ENCODE measurements at places on chromosomes 6 and 20.
A peak's percentile ranks its signal among the peaks of the same experiment; 100 is the strongest.

GRCh38 chr6:161268531-161269210 lies 5.2 kb downstream of the AGPAT4 start:
- DNase-seq = no peak
- no peaks in the 10 kb centered on the region for H3K36me3 ChIP-seq
- no peaks in the 10 kb centered on the region for H3K27me3 ChIP-seq
- peaks cover 6% of the 10 kb centered on the region for H3K4me1 ChIP-seq
- H3K4me3 ChIP-seq = no peak overlapping the region
- no peak overlapping the region for H3K27ac ChIP-seq

- H3K27ac ChIP-seq = no peak overlapping the region
- no peaks in the 10 kb centered on the region for H3K36me3 ChIP-seq
- DNase-seq = no peak
- H3K4me3 ChIP-seq = no peak overlapping the region
- no peaks in the 10 kb centered on the region for H3K4me1 ChIP-seq
Measured at GRCh38 chr20:52805843-52806242, 166.3 kb upstream of the TSHZ2 start.

DNA sequence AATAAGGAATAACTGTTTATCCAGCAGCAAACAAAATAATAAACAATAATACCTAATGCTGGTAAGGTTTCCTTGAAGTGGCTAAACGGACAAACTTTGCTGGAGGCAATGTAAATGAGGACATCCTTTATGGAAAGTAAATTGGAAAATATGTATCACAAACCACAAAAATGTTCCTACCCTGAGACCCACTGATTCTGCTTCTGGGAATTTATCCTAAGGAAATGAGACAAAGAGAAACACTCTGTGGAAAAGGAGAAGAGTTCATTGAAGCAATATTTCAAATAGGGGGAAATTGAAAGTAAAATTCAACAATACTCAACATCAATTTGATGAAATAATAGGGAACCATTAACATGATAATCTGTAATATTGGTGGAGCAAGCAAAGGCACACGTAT lies 37.9 kb downstream of the MAFB start:
- H3K4me3 ChIP-seq = no peak overlapping the region
- no peaks in the 10 kb centered on the region for H3K4me1 ChIP-seq
- no peaks in the 10 kb centered on the region for H3K27me3 ChIP-seq
- DNase-seq = no peak
- no peaks in the 10 kb centered on the region for H3K36me3 ChIP-seq

DNA sequence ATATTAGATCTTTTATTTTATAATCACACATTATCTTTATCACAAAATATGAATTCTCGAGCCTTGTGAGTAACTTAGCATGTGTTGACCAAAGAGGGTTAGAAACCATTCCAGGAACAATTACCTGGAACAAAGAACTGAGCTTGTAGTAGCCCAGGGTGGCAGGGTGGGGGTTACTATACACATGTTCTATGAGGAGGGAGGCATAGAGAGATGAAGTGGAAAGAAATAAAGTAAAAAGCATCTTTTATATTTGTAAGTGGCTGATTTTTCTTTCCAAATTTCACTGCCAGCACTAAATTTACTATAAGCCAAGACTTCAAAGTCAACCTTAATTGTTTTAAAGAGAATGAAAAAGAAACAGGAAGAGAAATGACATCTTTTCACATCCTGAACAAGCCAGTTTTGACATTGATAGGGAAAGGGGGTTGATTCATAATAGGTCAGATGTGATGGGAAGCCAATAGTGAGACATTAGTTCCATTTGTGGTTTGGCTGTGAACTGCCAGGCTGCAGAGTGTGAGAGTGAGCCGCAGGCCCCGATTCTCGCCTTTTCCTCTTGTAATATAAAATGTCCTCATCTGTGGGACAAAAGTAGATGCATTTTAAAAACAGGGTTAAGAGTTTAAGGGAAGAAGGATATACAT lies 52.7 kb upstream of the MYB start:
- DNase-seq = peak; percentile 15
- H3K27ac ChIP-seq = no peak overlapping the region
- peaks cover 13% of the 10 kb centered on the region for H3K4me1 ChIP-seq
- no peaks in the 10 kb centered on the region for H3K27me3 ChIP-seq
- H3K4me3 ChIP-seq = no peak overlapping the region

GRCh38 chr20:7231303-7231702 lies 463.8 kb downstream of the BMP2 start:
- no peaks in the 10 kb centered on the region for H3K36me3 ChIP-seq
- no peak overlapping the region for H3K27ac ChIP-seq
- H3K27me3 ChIP-seq = no peaks in the 10 kb centered on the region
- H3K4me1 ChIP-seq = no peaks in the 10 kb centered on the region

GRCh38 chr6:149483334-149483725 lies 1.5 kb downstream of the ZC3H12D start:
- H3K27ac ChIP-seq = peak overlapping the region; percentile 94
- peaks cover 16% of the 10 kb centered on the region for H3K36me3 ChIP-seq
- H3K4me3 ChIP-seq = peak overlapping the region; percentile 74
- H3K27me3 ChIP-seq = no peaks in the 10 kb centered on the region
- peak; percentile 79 for DNase-seq

DNA sequence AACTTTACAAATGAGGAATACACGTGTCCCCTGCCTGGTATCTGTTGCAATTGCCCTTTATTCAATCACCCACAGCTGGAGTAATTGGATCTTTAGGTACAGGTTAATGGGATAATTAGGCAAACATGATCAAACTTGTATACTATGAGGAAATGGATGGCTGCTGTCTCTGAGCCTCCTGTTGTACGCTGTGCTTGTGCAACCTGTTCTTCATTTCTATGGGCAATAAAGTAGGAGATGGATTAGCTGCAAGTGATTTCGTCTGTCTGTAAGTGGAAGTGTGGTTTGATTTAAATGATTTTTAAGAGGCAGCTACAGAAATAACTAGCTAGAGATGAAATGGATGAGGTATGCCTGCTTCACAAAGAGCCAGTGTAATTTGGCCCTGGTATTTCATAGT lies 474.1 kb downstream of the RNF144B start:
- no peaks in the 10 kb centered on the region for H3K36me3 ChIP-seq
- no peaks in the 10 kb centered on the region for H3K27me3 ChIP-seq
- no peaks in the 10 kb centered on the region for H3K4me1 ChIP-seq

GRCh38 chr6:51365566-51365965 lies 546.9 kb downstream of the TFAP2B start:
- H3K36me3 ChIP-seq = no peaks in the 10 kb centered on the region
- H3K4me3 ChIP-seq = no peak overlapping the region
- H3K27ac ChIP-seq = no peak overlapping the region
- DNase-seq = no peak

GRCh38 chr6:111183702-111184517 lies 96.6 kb downstream of the SLC16A10 start:
- no peaks in the 10 kb centered on the region for H3K27me3 ChIP-seq
- no peak for DNase-seq
- H3K36me3 ChIP-seq = no peaks in the 10 kb centered on the region
- H3K4me3 ChIP-seq = no peak overlapping the region
- no peaks in the 10 kb centered on the region for H3K4me1 ChIP-seq

DNA sequence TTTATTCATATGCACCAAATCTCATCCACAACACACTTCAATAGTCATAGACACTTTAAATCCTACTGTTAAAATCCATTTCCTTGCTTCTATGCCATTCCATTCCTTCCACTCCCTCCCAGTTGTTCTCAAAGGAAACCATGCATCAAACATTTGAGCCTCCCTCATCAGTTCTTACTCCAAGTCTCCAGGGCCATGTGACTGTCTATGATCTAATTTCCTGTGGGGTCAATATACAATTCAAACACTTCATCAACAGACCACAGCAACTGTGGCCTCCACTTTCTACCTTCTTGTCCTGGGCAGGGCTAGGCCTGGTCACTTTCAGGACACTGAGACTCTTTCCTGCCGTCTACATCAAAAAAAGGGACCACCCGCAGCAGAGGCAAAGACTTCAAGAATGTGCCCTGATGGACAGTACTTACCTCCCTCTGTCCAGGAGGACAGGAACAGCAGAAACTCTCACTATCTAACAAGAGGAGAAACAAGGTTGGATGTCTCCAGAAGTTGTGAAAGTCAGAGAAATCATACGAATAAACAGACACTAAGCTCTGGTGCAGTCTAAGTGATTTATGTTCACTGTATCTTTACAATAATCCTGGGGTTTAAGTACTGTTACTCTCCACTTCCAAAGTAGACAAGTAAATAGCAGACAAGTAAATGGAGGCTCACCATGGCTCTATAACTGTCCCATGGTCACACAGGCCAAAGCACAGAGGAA lies 160.2 kb downstream of the QRSL1 start:
- no peaks in the 10 kb centered on the region for H3K36me3 ChIP-seq
- no peak for DNase-seq
- H3K4me1 ChIP-seq = peaks cover 25% of the 10 kb centered on the region
- peak overlapping the region; percentile 20 for H3K27ac ChIP-seq
- H3K4me3 ChIP-seq = no peak overlapping the region

DNA sequence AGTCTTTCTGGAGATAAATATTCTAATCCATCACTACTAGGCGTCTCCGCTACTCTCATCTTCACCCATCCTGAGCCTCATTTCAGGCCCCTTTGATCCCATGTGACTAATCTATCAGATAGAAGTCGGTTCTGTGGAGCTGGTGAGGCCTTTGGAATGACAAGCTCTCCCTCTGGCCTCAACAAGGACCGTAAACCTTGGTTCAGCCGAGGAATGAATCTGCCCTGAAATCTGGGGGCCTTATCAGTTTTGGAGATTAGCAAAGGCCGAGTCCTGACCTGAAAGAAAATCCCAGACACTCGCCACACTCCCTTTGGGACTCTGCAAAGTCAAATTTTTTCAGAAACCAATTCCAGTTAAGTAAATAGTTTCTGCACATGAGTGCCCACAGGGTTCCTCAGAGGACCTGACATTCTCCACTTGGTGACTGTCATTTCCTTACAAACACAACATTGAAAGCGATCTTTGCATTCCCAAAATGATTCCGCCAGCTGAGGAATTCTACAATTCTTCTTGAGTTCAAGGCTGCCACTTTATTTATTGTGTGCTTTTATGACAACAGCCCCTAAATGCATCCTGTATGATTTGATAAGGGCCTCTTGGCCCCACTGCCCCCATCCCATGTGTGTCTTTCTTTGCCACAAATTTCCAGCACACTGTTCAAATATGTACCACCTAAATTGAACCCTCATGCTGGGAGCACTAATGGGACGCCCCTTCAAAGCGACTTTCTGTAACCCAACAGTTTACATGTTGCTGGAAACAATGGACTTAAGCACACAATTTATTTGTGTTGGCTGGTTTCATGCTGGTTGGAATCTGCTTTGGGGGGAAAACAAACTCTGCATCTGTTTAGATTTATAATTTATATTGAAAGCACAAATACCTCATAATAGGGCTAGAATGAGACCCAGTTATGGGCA lies 10.0 kb upstream of the RIPOR3 start:
- DNase-seq = no peak
- no peaks in the 10 kb centered on the region for H3K4me1 ChIP-seq
- no peaks in the 10 kb centered on the region for H3K36me3 ChIP-seq
- no peaks in the 10 kb centered on the region for H3K27me3 ChIP-seq
- no peak overlapping the region for H3K27ac ChIP-seq

- H3K27me3 ChIP-seq = no peaks in the 10 kb centered on the region
- H3K36me3 ChIP-seq = no peaks in the 10 kb centered on the region
- H3K4me1 ChIP-seq = peaks cover 9% of the 10 kb centered on the region
- DNase-seq = peak; percentile 41
- H3K4me3 ChIP-seq = no peak overlapping the region
Measured at GRCh38 chr6:110769923-110770322, 45.3 kb downstream of the CDK19 start.

GRCh38 chr20:10094566-10095173 lies 59.9 kb downstream of the ANKEF1 start:
- no peak for DNase-seq
- no peaks in the 10 kb centered on the region for H3K36me3 ChIP-seq
- H3K4me1 ChIP-seq = no peaks in the 10 kb centered on the region
- H3K4me3 ChIP-seq = no peak overlapping the region

GRCh38 chr6:154800338-154800737 lies 67.1 kb downstream of the SCAF8 start:
- H3K36me3 ChIP-seq = peaks cover 46% of the 10 kb centered on the region
- H3K27ac ChIP-seq = peak overlapping the region; percentile 62

DNA sequence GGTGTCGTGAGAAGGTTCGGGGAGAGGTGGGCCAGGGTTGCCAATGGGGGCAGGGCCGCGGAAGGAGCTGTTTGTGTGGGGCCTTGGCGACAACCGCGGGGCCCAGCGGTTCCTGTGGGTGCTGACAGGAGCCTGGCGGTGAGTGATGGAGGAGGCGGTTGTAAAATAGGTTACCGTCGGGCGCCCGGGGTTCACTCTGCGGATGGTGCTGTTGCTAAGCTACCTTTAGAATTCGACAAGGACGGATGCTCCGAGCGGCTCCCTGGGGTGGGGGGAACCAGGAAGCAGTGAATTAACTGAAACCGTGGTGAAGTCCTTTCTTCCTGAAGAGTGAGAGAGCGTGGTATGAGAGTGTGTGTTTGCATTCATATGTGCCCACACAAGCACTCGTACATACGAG lies 61.7 kb downstream of the CDH22 start:
- H3K36me3 ChIP-seq = no peaks in the 10 kb centered on the region
- no peak overlapping the region for H3K4me3 ChIP-seq
- peaks cover 31% of the 10 kb centered on the region for H3K27me3 ChIP-seq

DNA sequence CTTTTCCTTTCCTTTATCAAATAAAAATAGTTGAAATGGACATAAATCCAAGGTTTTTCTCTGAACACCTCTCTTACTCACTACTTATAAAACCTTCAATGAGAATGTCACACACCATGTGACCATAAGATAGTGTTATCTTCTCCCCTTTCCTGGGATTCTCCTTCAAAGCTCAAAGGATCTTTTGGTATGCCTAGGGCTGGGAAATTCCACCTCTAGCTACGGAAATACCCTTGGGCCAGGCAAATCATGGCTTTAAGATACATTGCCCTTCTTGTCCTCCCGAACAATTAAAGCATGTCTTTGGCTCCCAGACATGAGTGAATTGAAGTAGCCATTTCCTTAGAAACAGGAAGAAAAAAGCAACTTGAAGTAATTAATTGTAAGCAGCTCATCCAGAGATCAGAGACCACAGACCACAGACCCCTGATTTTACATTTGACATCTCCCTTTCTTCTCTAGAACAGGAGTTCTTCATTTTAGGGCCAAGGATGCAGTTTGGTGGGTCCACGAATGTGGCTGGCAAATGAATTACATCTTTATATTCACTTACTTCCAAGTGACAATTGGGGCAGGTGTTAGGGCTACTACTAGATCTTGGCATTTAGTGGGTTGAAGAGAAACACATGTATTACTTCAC lies 4.1 kb downstream of the PLCB4 start:
- H3K27ac ChIP-seq = no peak overlapping the region
- H3K4me1 ChIP-seq = no peaks in the 10 kb centered on the region
- no peak overlapping the region for H3K4me3 ChIP-seq
- H3K36me3 ChIP-seq = no peaks in the 10 kb centered on the region
- peaks cover 7% of the 10 kb centered on the region for H3K27me3 ChIP-seq
- no peak for DNase-seq

- no peak overlapping the region for H3K4me3 ChIP-seq
- DNase-seq = no peak
- no peaks in the 10 kb centered on the region for H3K36me3 ChIP-seq
- no peak overlapping the region for H3K27ac ChIP-seq
- H3K4me1 ChIP-seq = no peaks in the 10 kb centered on the region
- no peaks in the 10 kb centered on the region for H3K27me3 ChIP-seq
Measured at GRCh38 chr20:64205611-64206026, 41.4 kb downstream of the MYT1 start.

Data from B cell (primary cell).